ENCODE measurements at places on chromosomes 3 and 15.

DNA sequence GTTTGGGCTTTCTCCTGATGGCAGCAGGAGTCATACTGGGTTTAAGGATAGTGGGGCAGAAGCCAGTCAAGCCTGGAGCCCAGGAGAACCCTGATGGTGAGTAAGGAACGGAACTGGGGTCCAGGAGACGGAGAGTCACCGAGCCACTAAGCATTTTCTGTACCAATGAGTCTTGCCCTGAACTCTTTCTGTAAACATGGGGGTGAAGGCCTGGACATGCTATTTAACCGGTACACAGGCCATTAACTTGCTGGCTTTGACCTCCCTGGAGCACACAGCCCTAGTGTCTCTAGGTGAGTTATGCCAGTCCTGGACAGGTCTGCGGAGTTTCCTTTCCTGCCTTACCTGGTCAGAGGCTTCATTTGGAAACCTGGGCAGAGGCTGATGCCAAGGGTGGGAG lies 3.9 kb downstream of the SLC6A6 start:
- no peak for DNase-seq

DNA sequence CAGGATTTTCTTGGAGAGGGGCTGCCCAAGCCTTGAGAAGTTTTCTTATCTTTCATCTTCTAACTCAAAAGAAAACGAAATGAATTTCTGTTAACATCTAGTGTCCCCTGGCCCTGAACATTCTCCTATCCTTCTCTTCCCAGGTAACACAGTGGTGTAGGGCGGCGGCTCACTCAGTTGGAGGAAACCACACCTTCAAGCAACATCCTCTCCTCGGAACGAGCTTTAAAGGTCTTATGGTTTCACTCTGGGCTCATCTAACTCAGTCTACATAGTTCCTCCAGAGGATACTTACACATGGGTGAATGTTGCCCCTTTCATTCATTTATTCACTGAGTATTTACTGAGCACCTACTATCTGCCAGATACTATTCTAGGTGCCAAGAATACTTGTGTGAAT lies 31.0 kb upstream of the KLHL6 start:
- no peak for DNase-seq

GRCh38 chr15:60685346-60685937 lies 206.5 kb upstream of the ICE2 start:
- DNase-seq = no peak

GRCh38 chr3:15449489-15450224 lies 22.3 kb downstream of the EAF1 start:
- no peak for DNase-seq

DNA sequence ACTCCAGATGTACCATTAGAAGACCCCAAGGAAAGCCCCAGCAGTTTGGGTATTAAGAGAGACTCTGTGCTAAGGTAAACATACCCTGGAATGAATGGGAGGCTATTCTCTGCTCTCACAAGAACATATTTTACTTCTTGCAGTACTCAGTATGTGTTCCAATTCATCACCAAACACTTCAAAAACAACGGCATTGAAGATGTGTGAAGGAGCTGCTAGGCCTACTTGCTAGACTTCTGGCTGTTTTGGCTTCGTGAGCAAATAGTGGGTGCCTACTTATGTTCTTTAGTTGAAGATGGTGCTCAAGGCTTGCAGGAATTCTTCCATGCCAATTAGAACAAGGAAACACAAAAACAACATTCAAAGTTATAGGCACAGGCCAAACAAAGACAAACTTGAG lies 514.5 kb downstream of the ROBO1 start:
- DNase-seq = no peak

- no peak for DNase-seq
These were observed 123.9 kb upstream of the MEF2A start for GRCh38 chr15:99441871-99442251.

DNA sequence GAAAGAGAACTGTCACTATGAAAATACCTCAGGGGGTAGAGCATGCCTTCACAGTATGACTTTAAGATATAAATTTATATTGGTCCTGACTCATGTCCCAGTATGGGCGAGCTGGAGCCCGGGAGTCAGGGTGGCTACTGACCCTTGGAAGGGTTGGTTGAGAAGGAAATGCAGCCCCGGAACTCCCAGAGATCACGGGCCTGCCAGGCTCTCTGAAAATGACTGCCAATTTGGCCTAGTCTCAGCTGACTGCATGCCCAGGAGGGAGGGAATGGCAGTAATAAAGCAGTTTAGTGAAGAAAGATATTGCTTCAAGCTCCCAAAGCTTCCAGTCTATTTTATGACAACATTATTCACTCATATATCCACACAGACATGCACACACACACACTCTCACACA lies 299.0 kb downstream of the NR2F2 start:
- DNase-seq = no peak

DNA sequence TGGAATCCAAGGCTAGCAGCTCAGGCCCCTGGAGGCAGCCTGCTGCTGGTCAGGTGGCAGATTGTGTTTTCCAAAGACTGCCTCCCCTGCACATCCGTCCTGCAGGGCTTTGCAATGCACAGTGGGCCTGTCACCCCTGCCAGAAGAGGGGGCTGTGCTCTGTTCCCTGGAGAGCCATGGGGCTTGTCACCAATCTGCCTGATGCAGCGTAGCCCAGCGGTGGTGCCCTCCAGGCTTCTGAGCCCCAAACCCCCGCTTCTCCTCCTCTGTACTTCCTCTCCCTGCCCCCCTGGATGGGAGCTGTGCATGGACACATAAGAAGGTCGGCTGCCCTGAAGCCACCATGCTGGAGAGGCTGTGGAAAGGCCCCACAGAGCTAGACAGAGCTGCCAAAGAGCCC lies 10.0 kb upstream of the PLXNA1 start:
- no peak for DNase-seq

DNA sequence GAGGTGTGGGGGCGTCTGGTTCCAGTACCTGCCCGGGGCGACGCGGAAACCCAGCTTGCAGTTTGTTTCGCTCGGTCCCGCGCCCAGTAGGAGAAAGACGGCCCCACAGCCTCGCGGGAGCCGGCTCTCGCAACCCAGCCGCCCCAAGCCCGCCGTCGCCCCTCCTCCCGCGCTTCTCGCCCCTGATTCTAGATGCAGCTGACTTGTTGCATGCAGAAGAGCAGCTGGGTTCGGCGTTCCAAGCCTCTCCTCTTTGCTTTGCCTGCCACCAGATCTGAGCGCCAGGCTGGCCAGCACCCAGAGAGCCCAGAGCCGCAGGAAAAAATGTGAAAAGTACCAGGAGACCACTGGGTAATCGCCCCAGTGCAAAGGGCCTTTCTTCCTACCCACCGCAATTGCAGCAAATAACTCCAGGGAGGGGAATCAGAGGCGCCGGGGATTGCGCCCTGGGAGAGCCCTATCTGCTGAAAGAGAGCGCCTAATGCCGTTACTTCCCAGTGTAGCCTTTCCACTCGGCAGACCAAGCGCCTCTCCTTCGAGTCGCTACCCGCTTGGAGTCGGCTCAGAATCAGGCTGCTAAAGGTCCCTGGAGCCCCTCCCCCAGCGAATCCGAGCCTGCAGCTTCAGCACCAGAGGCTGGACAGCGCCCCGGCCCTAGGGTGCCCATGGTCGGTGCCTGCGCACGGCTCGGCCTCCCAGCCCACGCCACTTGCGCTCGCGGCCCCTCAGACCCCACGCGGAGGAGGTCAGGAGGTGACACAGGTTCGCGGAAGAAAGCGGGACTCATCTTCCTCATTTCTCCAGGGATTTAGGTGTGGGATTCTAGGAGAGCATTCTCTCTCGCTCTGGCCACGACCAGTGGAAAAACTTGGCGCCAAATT lies 15.7 kb upstream of the AEN start:
- DNase-seq = peak; percentile 64

- no peak for DNase-seq
These were observed 304.1 kb downstream of the RORA start for GRCh38 chr15:60924916-60925397.

- peak; percentile 36 for DNase-seq
These were observed 78.1 kb upstream of the RNF7 start for GRCh38 chr3:141659821-141660613.

DNA sequence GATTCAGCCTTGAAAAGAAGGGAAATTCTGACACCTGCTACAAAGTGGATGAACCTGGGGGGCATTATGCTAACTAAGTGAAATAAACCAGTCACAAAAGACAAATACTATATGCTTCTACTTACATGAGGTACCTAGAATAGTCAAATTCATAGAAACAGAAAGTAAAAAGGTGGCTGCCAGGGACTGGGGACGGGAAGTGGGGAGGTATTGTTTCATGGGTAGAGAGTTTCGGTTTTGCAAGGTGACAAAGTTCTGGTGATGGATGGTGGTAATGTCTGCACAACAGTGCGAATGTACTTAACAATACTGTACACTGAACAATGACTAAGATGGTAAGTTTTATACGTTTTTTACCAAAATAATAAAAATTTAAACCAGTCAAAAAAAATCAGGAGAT lies 4.8 kb downstream of the IDH2 start:
- DNase-seq = no peak
